WTC11 (cell line): ENCODE measurements at places on chromosomes 16 and 17. TPM values are rescaled to one million over a fixed set of nuclear protein-coding genes. Genes with fewer than 3 reads are reported as not detected.

DNA sequence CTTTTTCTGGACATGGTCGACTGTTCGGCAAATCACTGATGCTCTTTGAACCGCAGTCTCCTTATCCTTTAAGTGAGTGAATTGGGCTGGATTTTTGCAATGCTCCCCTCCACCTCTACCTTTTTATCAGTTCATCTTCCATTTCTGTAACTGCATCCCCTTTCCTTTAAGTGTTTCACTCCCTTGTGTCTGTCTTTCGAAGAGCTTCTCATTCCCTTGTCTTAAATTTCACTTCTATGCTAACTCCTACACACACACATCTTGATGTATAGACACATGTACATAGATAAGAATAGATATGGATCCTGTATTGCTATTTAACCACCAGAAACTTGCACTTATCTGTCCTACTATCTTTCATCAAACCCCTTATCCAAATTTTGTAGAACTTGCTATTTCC is 250.7 kb downstream of the PHKB start:
- no peak for DNase-seq

GRCh38 chr17:61250335-61250890 is 149.2 kb upstream of the TBX2 start:
- no peak for DNase-seq

CIAO3 gene
- 32.8 to 50.9 TPM (median 32.8 TPM) in 3 replicates for total RNA-seq

DPEP1 gene
- 13.6 to 26.5 TPM (median 24.7 TPM) in 3 replicates for total RNA-seq

TNP2 gene
- total RNA-seq, result not detected in 3 replicates
